ENCODE measurements at places on chromosomes 13 and 19. TPM values are rescaled to one million over a fixed set of nuclear protein-coding genes. Genes with fewer than 3 reads are reported as not detected.
A peak's percentile ranks its signal among the peaks of the same experiment; 100 is the strongest.

CDC42EP5 gene
- total RNA-seq, result 1.2 TPM

ZNF880 gene
- 8.7 TPM for total RNA-seq

VSTM1 gene
- total RNA-seq, result not detected

GRK1 gene
- 0.08 TPM for total RNA-seq

MBD3L3 gene
- not detected for total RNA-seq

KLK3 gene
- not detected for total RNA-seq

DNA sequence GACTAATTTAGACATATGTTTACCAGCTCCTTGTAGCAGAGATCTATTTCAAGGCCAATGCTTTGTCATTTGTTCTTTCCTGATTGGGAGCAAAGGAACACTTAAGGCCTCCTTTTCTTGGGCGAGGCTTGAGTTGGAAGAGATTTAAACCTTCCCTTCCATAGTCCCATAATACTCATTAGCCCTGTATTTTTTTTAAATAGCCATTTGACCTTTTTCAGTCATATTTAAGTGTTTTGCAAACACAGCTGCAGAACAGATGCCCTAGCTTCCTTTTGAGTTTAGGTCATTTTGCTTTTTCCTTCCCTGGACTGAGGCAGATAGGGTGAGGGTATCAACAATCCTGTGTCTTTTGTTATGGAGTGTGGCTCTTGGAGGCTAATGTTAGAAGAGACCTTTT lies 198.3 kb downstream of the NBEA start:
- DNase-seq, result no peak

- no peak for DNase-seq
Observed at GRCh38 chr19:38837656-38838121, 6.1 kb upstream of the ECH1 start.

DNA sequence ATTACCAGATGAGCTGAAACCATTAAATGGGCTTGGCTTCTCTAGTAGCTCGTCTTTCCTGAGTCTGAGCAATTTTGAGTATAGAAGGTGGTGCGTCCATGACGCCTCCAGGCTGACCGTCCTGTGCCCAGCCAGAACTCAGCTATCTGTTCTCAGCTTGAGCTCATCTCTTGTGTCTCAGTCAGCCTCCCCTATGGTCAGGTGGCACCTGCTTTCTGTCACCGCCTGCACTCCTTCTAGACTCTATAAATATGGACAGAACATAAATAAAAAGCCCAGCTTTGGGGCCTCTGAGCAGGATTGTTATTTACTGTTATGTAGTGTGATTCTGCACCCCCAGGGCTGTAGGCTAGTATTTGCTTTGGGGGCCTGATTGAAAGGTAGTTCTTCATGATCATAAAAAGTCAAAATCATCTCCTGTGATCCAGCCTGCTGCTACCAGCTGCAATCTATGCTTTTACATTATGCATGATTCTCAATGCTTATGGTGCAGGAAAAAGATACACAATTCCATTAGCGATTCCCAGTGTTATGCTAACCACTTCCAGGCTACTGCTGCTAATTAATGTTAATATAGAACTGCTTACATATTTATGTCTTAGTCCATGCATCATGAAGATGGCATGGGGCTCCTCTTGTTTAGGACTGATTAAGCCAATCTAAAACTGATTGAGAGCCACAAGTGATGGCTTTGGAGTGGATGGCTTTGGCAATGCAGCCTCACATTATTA lies 72.5 kb upstream of the TMTC4 start:
- no peak for DNase-seq

DNA sequence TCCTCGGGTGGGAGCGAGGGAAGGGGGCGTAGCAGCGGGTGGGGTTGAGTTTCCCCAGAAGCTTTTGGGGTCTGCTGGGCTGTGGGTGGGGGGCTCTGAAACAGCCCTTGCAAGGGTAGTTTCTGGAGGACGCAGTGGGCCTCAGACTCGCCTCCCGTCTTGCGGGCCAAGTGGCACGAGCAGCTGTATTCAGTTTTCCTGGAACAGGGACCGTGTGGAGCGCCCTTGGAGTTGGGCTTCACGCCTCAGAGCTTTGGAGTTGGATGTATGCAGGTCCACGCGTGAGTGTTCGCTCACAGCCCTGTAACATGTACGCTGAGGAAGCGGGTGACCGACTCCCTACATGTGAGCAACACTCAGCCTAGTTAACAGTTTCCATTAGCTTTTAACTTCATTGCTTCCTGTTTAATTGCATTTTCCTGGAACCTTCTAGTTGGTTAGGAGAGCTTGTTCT lies 603 bp downstream of the TM9SF2 start:
- DNase-seq, result peak; percentile 78

- no peak for DNase-seq
Observed at GRCh38 chr19:39847525-39847924, 1.3 kb upstream of the FBL start.

DNA sequence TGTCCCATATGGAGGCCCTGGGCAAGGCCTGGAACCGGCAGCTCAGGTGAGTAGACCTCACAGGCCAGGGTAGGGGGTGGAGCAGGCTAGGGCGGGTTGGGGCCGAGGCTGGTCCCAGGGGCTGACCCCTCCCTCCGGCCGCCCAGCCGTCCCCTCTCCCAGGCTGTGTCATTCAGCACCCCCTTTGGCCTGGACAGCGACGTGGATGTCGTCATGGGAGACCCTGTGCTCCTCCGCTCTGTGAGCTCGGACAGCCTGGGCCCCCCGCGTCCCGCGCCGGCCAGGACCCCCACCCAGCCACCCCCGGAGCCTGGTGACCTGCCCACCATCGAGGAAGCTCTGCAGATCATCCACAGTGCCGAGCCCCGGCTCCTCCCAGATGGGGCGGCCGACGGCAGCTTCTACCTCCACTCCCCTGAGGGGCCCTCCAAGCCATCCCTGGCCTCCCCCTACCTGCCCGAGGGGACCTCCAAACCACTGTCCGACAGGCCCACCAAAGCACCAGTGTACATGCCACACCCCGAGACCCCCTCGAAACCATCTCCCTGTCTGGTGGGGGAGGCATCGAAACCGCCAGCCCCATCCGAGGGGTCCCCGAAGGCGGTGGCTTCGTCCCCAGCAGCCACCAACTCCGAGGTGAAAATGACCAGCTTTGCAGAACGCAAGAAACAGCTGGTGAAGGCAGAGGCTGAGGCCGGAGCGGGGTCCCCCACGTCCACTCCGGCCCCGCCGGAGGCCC lies 16.0 kb downstream of the CAMSAP3 start:
- no peak for DNase-seq

GRCh38 chr19:46202872-46203860 lies 26.4 kb upstream of the IGFL1 start:
- DNase-seq, result no peak

- no peak for DNase-seq
Observed at GRCh38 chr19:46023311-46023779, 492 bp upstream of the PGLYRP1 start.

Measured in SJSA1 (cell line).